ENCODE measurements at places on chromosomes 2 and 18. TPM values are rescaled to one million over a fixed set of nuclear protein-coding genes. Genes with fewer than 3 reads are reported as not detected.

GRCh38 chr2:45008296-45009129, 739 bp downstream of the SIX2 start:
- DNase-seq = peak; percentile 34

DNA sequence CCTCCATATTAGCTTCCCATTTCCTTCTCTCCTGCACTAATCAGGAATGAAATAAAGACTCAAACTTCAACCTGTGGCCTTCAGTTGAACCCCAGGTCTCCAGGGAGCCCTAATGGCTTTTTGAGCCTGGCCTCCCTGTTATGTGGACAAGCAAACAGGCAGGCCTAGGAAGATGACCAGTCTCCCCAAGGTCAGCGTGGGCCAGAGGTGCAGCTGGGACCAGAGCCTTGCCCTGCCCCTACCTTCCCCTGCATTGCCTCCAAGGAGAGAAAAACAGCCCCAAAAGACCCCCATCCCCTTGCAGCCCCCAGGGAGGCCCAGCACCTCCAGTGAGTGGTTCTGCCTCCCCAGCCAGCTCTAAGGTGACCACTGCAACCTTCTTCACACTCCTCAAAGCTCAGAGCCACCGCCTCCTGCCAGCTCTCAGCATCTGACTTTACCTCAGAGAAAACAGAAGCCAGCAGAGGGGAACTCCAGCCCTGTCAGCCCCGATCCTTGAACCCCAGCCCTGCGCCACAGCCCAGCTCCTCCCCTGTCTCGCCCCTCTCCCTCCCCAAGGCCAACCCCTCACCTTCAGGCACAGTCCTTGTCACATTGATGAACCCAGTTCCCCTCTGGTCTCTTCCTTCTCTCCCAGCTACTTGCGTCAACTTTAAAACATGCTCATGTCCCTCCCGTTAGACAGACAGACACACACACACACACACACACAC, 59.5 kb upstream of the ID2 start:
- DNase-seq = no peak

GRCh38 chr18:74040459-74041332, 106.9 kb downstream of the FBXO15 start:
- no peak for DNase-seq

DNA sequence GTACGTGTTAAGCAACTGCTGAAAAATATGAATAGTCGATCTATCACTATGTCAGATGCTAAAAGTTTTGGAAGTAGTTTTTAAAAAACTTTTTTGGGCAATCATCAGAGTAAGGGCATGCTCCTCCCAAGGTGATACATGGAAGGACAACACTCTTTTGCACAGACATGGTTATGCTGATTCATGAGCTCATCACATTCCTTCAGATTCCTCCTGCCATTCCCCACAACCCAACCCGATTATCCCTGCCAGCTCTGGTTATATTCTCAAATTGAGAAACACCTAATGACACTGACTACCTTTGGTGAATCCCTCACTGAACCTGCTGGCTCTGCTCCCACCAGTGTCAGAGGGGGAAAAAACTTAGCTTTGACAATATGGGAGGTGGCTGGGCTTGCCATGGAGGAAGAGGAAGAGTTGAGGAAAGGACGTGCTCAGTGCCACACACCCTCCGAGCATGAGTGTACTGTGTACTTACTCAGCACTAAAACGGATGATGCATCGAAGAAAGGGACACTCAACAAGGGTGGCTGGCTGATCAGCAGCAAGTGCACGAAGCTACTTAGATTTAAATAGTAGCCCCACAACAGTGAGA, 83.9 kb upstream of the RNU4ATAC start:
- DNase-seq = no peak

GRCh38 chr2:105915005-105915558, 170.4 kb downstream of the NCK2 start:
- DNase-seq = no peak

SERPINB2 gene
- total RNA-seq = 0.80 TPM

DNA sequence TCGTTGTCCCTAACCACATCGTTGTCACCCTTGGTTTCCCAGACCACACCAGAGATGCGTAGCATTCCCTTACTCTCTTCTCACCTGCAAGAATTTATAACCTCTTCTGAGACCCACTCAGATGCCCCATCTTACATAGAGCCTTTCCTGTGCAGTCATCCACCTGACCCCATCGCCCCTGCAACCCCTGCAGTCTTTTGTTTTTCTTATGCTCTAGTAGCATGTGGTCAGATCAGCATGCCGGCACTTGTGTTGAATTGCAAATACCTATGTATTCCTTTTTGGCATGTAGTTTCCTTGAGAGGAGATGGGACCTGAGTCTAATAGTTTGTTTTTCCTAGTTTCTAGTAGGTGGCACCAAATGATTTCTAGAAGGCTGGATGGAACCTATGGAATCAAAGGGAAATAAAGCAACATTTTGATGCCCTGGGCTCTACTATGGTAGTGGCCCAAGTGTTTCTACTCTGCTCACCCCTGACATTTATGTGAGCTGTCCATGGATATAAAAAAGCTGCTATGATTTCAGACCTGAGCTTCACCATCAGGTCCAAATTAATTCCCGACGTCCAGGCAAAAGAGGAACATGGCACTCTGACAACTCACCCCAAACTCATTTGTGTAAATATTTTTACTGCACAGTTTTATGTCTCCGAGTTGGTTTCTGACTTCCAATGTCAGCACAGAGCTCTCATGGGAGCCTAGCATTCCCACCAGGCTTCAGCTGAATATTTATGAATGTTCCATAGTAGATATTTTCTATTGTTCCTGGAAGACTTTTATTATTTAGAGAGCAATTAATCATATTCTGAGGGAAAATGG, 143.6 kb downstream of the RNF144A start:
- no peak for DNase-seq

DNA sequence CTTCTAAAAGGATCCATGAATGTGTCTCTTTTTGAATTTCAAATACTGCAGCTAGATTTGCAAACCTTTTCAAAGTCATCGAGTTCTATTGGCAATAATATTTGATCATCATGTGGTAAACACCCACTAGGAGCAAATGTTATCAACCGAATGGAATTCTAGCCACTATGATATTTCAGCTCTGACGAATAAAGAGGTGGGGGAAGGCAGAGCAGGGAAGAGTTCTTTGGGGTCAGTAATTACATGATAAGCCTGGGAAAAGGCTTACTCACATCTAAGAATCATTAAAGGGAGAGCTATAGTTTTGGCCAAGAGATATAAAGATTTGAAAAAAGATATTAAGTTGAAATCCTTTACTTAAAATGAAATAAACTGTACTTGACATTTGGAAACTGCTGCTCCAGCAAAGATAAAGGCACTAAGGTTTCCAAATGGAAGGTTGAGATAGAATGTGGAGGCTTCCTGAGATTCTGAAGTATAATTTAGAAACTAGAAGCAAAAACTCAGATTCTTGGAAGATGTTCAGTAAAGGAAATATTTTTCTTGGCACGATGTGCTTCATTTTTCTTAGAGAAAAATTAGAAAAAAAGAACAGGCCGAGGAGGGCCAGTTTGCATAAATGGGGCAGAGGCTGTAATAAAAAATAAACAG, 104.7 kb upstream of the ARHGAP28 start:
- DNase-seq = peak; percentile 75

DNA sequence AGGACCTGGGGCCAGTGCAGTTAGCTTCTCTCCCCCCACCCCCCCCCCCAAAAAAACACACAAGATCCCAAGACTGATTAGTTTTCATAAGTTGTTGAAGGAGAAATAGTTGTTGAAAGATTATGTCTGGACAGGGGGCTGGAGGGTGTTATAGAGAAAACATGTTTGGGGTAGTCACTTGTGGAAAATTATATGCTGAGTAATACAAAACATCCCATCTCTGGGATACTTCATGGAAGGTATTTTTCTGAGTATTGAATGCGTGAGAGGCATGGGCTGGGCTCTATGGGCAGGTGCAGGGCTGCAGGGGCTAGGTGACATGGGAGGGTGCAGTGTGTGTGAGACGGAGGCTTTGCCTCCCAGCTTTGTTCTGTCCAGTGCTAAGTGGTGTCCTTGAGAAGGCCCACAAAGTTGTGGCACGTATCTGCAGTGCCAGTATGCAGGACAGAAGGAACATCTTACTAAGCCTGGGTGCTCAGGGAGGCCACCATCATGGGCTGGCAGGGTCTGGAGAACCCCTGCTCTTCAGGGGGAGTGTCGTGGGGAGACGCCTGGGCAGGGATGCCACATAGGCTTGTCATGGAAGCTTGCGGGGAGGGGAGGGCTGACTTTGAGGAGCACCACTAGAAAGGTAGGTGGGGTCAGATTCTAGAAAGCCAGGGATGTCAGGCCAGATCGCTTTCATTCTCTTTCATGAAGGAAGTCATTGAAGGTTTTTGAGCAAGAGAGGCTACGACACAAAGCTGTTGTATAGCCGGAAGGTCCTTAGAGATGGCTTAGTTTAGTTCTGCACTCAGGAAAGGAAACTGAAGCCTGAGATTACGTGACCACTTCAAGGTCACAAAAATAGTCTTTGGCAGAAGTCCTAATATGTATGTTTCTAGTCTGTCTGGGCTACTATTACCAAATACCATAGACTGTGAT, 232.0 kb downstream of the LDLRAD4 start:
- DNase-seq = no peak

B4GALT6 gene
- total RNA-seq = not detected

DNA sequence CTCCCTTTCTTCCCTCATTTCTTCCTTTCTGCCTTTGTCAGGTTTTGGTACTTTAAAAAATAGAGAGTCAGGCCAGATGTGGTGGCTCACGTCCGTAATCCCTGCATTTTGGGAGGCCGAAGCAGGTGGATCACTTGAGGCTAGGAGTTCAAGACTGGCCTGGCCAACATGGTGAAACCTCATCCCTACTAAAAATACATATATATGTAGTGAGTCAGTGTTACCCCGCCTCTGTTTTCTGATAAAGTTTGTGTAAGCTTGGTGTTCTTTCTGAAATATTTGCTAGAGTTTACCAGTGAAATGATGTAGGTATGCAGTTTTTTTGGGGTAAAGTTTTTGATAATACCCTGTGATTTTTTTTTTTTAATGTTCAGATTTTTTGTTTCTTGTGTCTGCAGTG, 58.8 kb downstream of the DGKD start:
- DNase-seq = peak; percentile 70

DNA sequence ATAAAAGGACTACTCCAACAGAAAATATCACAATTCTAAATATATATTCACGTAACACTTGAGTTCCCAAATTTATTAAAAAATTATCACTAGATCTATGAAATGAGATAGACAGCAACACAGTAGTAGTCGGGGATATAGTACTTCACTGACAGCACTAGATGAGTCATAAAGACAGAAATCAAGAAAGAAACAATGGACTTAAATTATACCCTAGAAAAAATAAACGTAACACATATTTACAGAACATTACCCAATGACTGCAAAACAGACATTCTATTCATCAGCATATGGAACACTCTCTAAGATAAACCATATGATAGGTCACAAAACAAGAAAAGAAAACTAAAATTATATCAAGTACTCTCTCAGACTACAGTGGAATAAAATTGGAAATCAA, 429.4 kb downstream of the MBD2 start:
- no peak for DNase-seq

DNA sequence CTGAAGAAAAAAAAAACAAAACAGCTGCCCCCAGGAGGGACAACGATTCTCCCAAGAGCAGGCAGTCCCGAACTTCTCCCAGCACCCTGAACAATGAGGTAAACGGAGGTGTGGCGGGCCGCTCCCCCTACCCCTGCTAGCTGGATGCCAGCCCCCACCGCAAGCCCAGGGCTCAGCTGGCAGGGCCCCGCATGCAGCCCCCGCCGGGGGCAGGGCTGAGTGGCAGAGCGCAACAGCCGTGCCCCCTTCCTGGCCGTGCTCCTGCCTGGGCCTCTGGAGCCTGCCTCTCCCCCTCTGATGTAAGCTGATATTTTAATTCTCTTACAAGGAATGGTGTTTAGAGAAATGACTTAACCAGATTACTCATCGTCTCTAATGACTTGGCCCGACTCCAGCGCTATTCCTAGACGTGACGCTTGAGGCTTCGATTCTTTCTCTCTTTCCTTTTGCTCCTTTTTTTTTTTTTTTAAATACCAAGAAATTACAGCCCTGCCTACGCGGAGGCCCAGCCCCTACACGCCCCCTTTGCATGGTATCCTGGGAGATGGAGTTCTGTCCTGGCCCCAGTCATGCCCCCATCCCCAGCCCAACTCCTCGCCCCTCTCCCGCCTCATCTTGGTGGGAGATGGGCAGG, 4.6 kb upstream of the ARID5A start:
- peak; percentile 99 for DNase-seq

GRCh38 chr2:162196638-162197037, 44.6 kb upstream of the GCG start:
- DNase-seq = peak; percentile 77

PLCL1 gene
- total RNA-seq = not detected

TMEM247 gene
- total RNA-seq = not detected

GRCh38 chr18:48663931-48664847, 125.4 kb downstream of the CTIF start:
- peak; percentile 24 for DNase-seq

SLC8A1 gene
- total RNA-seq = 22.5 TPM

DNA sequence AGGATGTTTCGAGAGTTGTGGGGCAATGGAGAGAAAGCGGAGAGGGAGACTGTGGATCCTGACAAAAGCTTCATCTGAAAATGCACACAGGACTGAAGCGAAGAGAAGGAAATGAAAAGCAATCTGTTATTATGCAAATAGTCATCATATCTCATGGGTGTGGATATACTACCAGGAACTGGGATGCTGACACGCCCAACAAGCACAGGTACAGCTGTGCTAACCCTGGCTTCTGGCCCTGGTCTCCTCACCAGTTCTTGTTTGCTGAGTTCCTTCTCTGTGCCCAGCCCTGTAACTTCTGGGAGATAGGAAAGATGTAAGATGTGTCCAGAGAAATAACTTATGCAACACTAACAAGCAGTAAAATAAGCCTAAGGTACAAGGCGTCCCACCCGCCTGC, 358.8 kb downstream of the CMPK2 start:
- DNase-seq = peak; percentile 1

PXDN gene
- total RNA-seq = 126 TPM

Measured in LHCN-M2 (cell line).